ENCODE measurements at places on chromosomes 16 and 17.
A peak's percentile ranks its signal among the peaks of the same experiment; 100 is the strongest.

DNA sequence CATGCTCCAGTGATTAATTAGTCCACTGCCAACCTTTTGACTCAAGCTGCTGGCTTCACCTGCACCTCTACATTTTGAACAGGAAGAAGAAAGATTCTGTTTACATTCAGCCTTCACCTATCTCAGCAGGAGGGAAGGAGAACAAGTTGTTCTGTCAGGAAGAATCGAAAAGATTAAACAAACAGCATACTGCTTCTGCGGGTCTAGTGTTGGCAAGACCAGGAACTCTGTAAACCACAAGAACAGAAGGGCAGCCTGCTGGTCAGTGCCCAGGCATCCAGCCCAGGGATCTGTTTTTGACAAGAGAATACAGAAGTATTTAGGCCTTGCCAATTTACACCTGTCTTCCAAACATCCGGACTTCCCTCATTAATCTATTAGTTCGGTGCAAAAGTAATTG, 189.7 kb downstream of the CHD9NB start:
- DNase-seq, result no peak

- DNase-seq, result no peak
Observed at GRCh38 chr17:75061055-75061438, 14.0 kb downstream of the KCTD2 start.

GRCh38 chr16:68126395-68126794, 41.2 kb downstream of the NFATC3 start:
- no peak for DNase-seq

- no peak for DNase-seq
Observed at GRCh38 chr16:19138601-19139000, 24.8 kb downstream of the ITPRIPL2 start.

GRCh38 chr16:23670137-23670776, 8.4 kb upstream of the PLK1 start:
- no peak for DNase-seq

GRCh38 chr16:87495578-87496446, 3.0 kb upstream of the ZCCHC14 start:
- no peak for DNase-seq

- no peak for DNase-seq
Observed at GRCh38 chr16:24491731-24492130, 47.6 kb upstream of the RBBP6 start.

GRCh38 chr16:4510747-4511426, 27.7 kb downstream of the CDIP1 start:
- no peak for DNase-seq

DNA sequence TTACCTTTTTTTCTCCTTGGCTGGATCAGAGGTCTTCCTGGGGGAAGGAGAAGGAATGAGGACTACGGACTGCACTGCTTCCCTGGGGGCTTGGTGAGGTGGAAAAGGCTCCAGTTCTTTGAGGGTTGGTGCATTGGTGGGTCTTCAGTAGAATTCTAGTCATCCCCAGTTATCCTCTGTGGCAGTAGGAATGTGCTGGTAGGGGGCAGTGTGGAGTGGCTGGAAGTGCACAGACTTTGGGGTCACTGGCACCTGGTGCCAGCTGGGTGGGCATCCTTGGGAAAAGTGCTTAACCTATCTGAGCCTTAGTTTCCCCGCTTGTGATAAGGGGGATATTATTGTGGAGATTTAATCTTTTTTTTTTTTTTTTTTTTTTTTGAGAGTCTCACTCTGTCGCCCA, 6.3 kb downstream of the TAC4 start:
- no peak for DNase-seq

- no peak for DNase-seq
Observed at GRCh38 chr16:26993511-26993910, 73.2 kb upstream of the C16orf82 start.

DNA sequence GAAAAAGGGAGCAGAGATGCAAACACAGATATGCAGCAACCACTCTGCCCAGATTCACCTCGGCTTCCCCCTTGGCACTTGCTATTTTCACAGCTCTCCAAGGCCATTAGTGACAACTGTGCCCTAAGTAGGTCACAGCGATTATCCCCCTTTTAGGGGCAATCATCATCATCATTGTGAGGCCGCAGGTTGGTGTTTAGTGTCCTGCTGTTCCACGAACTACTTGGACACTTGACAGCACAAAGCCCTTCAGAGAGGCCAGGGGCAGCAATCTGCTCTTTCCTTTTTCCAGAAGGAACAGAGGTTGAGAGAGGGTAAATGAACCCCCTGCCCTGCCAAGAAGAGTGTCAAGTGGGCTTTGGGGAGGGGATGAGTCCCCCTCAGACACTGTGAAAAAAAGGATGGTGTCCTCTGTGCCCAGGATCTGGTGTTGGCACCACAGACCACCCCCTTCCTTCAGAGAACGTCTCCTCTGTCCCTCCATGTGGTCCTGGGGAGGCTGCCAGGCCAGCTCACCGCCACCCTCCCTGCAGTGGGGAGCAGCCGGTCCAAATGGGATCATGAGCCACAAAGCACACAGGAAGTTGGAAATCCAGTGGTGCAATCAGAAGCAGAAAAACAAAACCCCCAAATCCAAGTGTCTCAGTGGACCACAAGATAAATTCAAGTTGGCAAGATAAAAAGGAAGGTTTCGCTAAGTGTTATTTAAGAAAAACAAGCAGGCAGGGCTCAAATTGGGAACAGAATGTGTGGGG, 78.4 kb upstream of the MED9 start:
- no peak for DNase-seq

- no peak for DNase-seq
Observed at GRCh38 chr16:24430954-24431760, 108.2 kb upstream of the RBBP6 start.

DNA sequence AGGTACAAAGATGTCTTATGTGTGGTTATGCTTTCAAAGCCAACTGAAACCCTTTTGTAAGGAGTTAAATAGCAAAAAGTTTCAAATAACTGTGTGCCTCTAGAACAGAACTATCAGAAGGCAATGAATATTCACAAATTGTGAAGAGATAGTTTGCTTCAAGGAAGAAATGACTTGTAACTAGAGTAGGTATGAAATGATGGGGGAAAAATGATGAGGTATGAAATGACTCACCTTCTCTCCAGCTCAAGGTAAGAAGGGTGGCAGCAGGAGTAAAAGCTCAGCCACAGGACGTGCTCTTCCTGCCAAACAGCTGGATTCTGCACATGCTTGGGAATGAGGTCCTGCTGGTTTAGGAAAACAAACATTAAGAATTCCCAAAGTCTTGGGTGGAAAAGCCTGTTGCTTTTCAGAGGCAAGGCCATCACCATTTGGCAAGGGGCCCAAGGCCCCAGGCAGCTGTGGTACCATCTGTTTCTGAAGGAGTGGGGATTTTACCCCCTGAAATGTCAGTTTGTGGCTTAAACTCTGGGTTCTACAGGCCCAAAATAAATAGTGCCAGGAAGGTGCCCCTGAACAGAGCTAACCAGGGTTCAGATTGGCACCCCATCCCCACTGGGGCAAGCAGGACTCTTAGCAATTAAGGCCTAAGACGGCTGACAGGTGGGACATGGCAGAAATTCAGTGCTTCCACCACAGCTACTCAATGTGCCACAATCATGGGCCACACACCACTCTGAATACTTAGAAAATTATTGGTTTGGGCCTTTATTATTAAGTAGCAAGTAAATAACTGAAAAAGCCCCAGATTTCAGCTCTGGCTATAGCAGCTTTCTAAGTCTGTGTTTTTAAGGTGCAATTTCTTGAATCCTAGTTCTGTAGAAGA, 13.3 kb downstream of the HERPUD1 start:
- DNase-seq, result no peak

DNA sequence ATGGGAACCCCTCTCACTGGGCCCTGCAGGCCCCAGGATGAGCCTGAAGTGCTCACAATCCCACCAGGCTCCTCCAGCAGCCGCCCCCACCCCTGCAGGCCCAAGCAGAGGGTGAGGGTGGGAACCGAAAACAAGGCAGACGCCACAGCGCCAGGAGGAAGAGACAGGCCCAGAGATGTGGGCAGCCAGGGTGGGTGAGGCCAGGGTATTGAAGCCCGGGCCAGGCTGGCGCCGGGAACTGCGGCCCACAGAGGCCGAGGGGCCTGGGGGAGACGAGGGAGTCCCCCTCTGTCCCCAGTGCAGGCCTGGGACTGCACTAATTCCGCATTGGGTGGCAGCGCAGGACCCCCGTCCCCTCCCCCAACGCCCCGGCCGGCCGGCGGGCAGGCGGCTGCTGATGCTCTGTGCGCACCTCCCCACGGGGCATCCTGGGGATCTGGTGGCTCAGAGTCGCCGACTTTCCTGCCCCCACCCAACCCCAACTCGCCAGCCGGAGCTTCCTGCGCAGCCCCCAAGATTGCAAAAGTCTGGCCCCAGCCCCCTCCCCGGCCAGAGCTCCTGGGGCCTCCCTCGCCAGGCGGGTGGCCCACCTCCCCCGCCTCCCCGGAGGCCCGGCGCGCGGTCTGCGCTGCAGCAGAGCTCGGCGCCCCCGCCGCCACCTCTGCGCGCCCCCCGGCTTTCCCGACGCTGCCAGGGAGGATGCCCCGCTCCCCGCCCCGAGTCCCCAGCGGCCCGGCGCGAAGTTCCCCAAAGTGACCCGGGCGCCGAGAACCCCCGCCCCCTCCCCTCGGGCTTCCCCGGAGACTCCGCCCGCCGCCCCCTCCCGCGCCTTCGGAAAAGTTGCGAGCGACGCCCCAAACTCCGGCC, 107.8 kb downstream of the ENGASE start:
- DNase-seq, result no peak

GRCh38 chr16:48997946-48998345, 283.7 kb downstream of the CBLN1 start:
- DNase-seq, result no peak

DNA sequence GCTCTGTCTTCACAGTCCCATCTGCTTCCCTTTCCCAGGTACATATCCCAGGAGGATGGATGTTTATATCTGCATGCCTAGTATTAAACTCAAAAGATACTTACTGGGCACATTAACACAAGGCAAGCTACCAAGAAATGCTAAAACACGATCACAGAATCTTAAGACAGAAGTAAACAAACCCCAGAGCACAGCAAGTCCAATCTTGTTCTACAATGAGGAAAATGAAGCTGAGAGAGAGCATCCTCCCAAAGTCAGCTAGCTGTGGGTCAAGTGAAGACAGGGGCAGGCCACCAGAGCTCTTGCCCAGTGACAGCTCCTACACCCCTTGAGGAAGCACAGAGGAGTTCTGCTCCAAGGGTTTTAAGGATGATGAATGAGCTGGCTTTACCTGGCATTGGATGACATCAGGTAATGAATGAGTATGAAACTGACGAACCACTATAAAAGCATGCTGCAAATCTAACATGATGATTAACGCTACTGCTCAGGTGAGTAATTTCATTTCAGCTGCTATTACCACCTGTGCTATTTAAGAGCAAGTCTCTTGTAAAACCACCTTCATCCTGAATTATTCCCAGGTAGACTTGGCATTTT, 20.3 kb downstream of the XPO6 start:
- DNase-seq, result no peak

DNA sequence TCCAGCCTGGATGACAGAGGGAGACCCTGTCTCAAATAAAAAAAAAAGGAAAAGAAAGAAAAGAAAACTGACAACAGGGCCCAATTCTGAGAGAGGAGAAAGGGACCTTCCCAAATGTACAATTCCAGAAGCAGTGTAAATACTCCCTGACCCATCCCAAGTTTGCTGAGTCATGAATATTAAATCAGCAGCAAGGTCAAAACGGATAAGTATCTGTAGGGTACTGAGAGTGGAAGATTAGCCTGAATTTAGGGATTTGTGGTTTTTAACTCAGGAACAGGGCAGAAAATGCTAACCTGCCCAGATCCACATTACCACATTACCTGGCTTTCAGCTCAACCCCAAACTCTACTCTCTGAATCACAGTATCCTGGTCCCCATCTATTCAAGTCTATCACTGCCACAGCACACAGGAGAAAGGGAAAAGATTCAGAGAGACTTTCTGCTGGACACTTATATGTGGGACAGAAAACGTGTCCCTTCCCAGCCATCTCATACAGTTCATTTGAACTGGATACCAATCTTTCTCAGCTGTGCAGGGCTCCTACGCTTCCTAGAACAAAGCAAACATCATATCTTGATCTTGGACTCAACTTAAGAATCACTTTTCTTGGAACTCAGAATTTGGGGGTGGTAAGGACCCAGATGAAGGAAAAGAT, 2.9 kb downstream of the FXR2 start:
- DNase-seq, result no peak

- peak; percentile 71 for DNase-seq
Observed at GRCh38 chr16:12148120-12148519, 171.6 kb downstream of the SNX29 start.

DNA sequence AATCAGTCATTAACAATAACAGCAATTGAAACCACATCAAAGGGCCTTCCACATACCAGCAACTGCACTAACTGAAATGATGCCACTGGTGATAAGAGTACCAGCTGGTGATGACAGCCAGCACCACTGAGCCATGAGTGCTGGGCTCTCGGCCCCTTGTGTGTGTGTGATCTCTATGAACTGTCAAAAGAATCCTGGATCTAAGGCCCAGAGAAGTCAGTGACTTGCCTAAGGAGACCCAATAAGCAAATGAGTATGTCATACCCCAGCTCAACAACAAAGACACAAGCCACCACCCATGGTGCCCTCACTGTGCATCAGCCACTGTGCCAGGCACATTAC, 220.9 kb downstream of the ZNF423 start:
- no peak for DNase-seq

DNA sequence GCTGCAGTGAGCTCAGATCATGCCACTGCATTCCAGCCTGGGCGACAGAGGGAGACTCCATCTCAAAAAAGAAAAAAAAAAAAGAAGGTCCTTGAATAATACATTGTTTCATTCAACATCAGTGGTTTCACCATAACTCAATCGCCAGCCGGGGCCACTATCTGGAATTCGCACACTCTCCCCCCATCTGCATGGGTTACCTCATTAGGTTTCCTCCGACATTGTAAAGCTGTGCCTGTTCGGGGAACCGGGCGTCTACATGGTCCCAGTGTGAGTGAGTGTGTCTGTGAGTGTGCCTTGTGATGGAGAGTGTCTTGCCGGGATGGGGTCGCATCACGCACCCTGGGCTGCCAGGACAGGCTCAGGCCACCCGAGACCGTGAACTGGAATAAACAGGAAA, 16.6 kb upstream of the RBBP6 start:
- DNase-seq, result no peak

- DNase-seq, result no peak
Observed at GRCh38 chr17:40436636-40437035, 6.6 kb upstream of the IGFBP4 start.

GRCh38 chr16:50674831-50675230, 6.3 kb downstream of the SNX20 start:
- DNase-seq, result no peak

- DNase-seq, result no peak
Observed at GRCh38 chr16:31695667-31696066, 168.0 kb downstream of the AHSP start.

DNA sequence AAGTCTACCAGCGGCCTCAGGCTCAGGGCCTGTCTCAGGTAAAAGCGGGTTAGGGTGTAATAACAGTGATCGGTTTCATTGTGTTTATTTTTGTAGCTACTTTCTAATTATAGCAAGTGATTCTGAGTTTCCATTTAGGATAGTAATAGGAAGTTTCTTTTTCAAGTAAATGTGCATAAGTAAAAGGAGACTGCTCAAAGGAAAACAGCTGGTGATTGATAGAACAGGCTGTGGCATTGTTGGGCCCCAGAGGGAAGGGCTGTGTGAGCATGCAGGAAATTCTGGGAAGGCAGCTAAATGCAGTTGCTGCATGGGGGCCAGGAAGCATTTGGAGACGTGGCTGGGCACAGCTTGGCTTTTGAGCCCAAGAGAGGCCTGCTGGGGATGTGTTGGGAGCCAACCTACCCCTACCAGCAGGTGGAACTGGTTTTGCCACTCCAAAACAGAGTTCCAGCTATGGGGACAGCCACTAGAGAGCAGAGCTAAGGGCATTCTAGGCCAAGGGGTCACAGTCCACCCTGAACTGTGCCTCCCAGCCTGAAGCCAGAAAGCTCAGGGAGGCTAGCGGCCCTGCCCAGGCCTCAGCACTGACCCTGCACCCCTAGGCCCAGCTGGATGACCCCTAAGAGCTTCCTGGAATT, 12.6 kb downstream of the SNX20 start:
- DNase-seq, result peak; percentile 72
